ENCODE measurements at places on chromosomes 3 and 15.

- H3K36me3 ChIP-seq, result no peaks in the 10 kb centered on the region
- DNase-seq, result no peak
- H3K4me3 ChIP-seq, result no peak overlapping the region
- H3K27me3 ChIP-seq, result no peaks in the 10 kb centered on the region
- no peaks in the 10 kb centered on the region for H3K4me1 ChIP-seq
- no peak overlapping the region for H3K27ac ChIP-seq
Observed at GRCh38 chr15:88489321-88489720, 21.8 kb downstream of the MRPS11 start.

GRCh38 chr3:71502066-71502625 lies 81.4 kb downstream of the FOXP1 start:
- DNase-seq, result no peak
- no peak overlapping the region for H3K27ac ChIP-seq
- H3K36me3 ChIP-seq, result peaks cover 3% of the 10 kb centered on the region
- no peak overlapping the region for H3K4me3 ChIP-seq

GRCh38 chr15:39232512-39232911 lies 348.4 kb upstream of the THBS1 start:
- peaks cover 10% of the 10 kb centered on the region for H3K4me1 ChIP-seq
- peaks cover 8% of the 10 kb centered on the region for H3K27me3 ChIP-seq
- no peak overlapping the region for H3K4me3 ChIP-seq
- DNase-seq, result no peak

- DNase-seq, result no peak
- no peaks in the 10 kb centered on the region for H3K36me3 ChIP-seq
- H3K4me3 ChIP-seq, result no peak overlapping the region
- H3K4me1 ChIP-seq, result no peaks in the 10 kb centered on the region
- H3K27ac ChIP-seq, result no peak overlapping the region
Observed at GRCh38 chr3:20326541-20326940, 140.5 kb upstream of the SGO1 start.

DNA sequence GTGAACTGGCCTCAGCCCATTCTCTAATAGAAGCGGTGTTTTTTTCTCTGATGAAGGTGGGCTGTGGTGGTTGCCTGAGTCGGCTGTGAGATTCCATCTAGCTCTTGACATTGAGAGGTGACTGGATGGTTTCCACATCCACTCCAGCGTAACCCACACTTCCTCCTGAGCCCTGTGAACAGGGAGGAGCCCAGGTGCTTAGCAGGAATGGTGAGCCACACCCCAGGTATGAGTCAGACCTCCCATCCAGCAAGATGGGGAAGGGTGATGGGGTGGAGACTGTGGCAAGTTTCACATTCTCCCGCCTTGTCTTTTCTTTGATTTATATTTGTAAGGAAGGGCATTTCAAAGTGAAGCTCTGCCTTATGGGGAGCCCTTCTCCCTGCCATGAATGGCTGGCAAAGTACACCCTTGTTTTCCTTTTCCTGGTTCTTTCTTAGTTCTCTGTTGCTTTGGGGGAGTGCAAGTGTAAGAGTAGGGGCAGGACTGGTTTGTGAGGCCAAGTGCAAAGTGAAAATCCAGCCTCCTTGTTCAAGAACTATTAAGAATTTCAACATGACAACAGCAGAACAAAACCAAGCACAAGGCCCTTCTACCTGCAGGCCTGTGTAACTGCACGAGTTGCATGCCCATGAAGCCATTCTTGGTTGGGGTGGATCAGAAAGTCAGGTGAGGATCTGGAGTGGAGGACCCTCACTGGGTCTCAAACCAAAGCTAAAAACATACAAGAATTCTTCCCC lies 4.6 kb upstream of the TPRG1 start:
- H3K4me3 ChIP-seq, result no peak overlapping the region
- no peaks in the 10 kb centered on the region for H3K36me3 ChIP-seq
- peaks cover 3% of the 10 kb centered on the region for H3K27me3 ChIP-seq
- no peak overlapping the region for H3K27ac ChIP-seq
- peaks cover 3% of the 10 kb centered on the region for H3K4me1 ChIP-seq
- no peak for DNase-seq

DNA sequence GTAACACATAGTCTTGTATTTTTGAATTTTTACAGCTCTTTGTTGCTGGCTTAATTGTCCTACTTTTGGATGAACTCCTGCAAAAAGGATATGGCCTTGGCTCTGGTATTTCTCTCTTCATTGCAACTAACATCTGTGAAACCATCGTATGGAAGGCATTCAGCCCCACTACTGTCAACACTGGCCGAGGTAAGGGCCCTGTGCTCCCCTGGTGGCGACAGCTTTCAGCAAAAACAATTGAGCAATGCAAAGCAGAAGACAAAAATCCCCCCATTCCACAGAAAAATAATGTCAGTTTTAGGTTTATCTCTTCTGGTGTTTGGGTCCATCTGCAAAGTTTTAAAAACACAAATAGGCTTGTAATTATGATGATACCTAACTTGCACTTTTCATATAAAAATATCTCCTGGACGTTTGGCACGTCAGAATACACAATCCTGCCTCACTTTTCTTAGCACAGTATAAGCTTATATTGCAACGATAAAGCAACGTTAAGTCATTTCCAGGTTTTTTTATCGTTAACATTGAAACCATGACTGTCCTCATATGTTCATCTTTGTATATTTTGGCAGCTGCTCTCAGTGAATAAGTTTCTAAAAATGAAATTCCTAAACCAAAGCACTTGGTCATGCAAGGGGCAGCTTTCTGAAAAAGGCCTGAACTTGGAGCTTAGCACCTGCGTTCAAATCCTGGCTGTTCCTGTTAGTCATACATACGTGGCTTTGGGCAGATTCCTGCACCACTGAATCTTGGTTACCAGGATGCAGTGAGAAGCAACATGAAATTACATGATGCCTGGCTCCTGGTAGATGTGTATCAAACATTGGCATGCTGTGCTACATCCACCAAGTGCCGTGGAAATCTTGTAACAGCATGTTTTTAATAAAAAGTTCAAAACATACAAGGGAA lies 8.5 kb downstream of the SEC61A1 start:
- H3K27me3 ChIP-seq, result no peaks in the 10 kb centered on the region
- H3K27ac ChIP-seq, result no peak overlapping the region
- DNase-seq, result peak; percentile 1
- peaks cover 8% of the 10 kb centered on the region for H3K4me1 ChIP-seq
- no peak overlapping the region for H3K4me3 ChIP-seq

DNA sequence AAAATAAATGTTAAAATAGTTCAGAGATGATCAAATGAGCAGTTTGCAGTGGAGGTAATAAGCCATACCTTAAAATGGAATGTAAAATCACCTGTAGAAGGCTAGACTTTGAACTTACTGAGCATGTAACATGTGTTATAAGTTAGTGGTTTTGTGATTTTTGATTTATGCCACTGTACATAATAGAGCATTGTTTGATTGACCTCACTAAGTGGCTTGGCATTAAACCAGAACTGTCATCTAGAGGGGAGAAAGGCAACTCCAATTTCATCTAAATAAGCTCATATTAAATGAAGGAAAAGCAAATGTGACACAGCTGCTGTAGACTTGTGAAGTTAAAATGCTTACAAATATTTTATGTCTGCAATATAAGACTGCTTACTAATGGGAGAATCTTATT lies 387.9 kb downstream of the ZIC1 start:
- no peak for DNase-seq
- H3K4me3 ChIP-seq, result no peak overlapping the region
- H3K27me3 ChIP-seq, result no peaks in the 10 kb centered on the region
- no peak overlapping the region for H3K27ac ChIP-seq
- H3K36me3 ChIP-seq, result no peaks in the 10 kb centered on the region
- H3K4me1 ChIP-seq, result no peaks in the 10 kb centered on the region

Data from activated T-helper 2 cell treated with anti-CD3 and anti-CD28 coated beads, Interferon-gamma antibody, Interleukin-2, Interleukin-4, amounts not matched to agents 10 μg/mL and 5 μg/mL and 100 μg/mL, durations not matched to agents 14 hours and 24 hours and 36 hours (primary cell).